ENCODE measurements at places on chromosomes 3 and 15.
A peak's percentile ranks its signal among the peaks of the same experiment; 100 is the strongest.

DNA sequence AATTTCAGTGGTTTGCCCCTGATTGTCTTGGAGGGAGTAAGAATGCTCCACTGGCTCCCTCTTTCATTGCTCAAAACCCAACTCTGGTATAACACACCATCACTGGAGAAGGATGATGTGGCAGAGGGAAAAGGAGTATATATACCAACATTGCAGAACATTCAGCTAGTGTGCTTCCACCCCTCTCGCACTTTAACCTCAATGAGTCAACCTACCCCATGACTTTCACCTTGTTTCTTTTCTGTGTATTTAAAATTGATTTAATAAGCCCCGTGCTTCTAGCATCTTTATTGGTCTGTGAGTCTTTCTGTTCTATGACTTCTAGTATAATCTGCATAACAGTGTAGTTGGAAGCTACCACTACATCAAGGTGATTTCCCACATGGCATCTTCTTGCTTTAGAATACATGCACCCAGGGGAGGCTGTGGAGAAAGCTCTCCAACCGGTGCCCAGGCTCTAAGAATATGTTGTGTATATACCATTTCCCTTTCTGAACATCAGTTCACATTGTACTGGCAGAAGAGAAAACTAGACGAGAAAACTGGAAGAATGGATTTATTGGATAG, 595.1 kb upstream of the TGFBR2 start:
- no peak for DNase-seq

DNA sequence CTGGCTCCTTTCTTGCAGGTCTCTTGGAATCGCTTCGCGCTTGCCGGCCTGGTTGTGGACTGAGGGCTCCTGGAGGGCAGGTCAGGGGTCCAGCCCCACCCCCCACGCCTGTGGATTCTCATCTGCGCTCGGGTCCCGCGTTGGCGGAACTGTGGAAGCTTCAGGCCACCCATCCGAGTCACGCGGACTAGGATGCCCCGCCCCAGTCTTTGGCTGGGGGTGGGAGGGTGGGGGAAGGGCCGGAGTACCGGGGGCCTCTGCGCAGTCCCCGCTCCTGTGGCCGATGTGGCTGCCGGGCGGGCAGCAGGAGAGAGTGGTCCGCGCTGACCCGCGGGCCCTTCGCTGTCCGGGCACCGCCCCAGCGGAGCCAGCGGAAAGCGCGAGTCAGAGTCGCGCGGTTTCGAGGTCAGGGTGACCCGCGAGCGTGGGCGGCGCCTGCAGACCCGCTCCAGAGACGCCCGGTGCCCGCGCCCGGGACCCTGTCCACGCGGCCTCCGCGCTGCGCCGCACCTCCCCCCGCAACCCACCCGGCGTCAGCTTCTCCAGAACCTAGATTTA, 114.2 kb downstream of the KLF13 start:
- DNase-seq = no peak

DNA sequence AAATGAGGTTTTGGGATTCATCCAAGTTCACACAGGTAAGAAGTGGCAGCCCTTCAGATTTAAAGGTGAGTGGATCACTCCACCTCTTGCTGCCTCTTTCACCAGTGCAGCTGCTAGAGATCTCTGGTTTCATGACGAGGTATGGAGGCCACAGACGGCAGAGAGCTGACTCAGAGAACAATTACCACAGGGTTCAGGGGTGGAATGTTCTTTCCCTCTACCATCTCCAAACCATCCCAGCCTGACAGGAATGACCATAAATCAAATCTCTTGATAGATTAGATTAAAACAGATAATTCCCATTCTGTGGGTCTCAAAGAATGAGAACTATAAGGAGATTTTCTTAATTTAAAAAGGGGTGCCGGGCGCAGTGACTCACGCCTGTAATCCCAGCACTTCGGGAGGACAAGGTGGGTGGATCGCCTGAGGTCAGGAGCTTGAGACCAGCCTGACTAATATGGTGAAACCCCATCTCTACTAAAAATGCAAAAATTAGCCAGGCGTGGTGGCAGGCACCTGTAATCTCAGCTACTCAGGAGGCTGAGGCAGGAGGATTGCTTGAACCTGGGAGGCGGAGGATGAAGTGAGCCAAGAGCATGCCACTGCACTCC, 174.2 kb upstream of the ATP11B start:
- no peak for DNase-seq

- DNase-seq = peak; percentile 69
Observed at GRCh38 chr3:159200176-159200575, 398.3 kb downstream of the MFSD1 start.

DNA sequence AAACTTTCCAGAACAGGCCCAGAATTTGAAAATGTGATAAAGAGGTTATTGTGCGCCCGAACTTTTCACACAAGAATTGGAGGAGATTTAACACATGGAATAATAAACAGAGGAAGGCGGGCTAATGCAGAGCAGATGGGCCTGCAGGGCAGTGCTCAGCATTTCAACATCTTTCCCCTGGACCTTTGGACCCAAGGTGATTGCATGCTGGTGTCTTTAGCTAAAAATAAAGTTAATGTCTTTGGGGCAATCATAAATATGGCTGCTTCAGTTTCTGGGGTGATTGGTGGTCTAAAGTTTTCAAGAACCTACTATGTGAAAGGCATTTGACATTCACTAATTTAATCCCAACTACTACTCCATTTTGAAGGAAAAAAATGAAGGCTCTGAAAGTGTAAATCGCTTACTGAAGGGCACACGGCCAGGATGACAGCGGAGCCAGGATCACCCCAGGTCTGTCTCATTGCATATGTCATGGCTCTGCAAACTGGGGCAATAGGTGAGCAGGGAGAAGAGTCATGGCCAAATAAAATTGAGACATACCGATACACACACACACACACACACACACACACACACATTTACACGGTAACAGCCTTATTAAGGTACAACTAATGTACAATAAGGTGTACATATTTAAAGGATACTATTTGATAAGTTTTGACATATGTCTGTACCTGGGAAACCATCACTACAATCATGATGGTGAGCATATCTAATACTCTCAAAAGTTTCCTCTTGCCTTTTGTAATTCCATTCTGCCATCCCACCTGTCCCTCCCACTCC, 243.1 kb upstream of the LRRFIP2 start:
- no peak for DNase-seq

DNA sequence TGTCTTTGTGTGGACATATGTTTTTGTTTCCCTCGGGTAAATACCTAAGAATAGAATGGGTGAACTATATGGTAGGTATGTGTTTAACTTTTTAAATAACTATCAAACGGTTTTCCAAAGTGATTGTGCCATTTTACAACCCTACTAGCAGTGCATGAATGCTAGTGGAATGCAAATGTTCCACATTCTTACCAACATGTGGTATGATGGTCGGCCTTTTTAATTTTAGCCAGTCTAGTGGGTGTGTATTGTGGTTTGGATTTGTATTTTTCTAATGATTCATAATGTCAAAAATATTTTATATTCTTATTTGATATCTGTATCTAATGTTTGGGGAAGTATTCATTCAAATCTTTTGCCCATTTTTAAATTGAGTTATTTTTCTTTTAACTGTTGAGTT, 68.2 kb upstream of the SMAD3 start:
- no peak for DNase-seq

- no peak for DNase-seq
Observed at GRCh38 chr3:139473155-139473771, 3.1 kb downstream of the RBP2 start.
